Neuronal stem cell (in vitro differentiated cells): ENCODE measurements at places on chromosomes 5 and 9.

GRCh38 chr5:122665051-122665450 lies 109.8 kb upstream of the SNX2 start:
- DNase-seq: no peak

DNA sequence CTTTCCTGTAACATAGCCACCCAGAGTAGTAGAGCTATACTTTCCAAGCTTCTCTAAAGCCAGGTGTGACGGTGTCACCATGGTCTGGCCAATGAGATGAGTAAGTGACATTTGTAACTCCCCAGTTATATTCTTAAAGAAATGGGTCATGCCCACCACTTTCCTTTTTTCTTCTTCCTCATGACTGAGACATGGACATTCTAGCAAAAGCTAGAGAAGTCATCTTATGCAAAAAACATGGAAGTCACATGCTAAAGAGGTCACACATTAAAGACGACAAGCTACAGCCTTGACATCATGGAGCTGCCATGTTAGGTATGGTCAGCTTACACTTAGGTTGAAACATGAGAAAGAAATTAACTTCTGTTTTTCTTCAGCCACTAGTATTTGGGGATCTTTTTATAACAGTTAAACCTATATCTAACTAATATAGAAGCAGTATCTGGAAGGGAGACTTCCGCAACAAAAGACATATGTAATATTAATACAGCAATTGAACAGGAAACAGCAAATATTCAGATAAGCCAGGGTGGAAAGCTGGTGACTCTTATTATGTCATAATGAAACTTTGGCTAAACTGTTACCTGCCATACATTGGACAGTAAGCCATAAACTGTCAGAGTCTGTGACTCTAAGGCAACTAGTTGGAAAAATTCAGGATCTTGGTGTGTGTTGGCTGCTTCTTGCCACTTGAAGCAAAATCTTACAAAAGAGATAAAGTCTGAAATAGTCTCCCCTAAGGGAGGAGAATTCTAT lies 54.7 kb upstream of the SNX2 start:
- DNase-seq: no peak

GRCh38 chr5:61320860-61321259 lies 11.2 kb upstream of the ZSWIM6 start:
- no peak for DNase-seq

GRCh38 chr9:85453850-85454249 lies 287.9 kb downstream of the AGTPBP1 start:
- DNase-seq: no peak

GRCh38 chr9:96088510-96088909 lies 213.0 kb downstream of the ERCC6L2 start:
- DNase-seq: no peak

DNA sequence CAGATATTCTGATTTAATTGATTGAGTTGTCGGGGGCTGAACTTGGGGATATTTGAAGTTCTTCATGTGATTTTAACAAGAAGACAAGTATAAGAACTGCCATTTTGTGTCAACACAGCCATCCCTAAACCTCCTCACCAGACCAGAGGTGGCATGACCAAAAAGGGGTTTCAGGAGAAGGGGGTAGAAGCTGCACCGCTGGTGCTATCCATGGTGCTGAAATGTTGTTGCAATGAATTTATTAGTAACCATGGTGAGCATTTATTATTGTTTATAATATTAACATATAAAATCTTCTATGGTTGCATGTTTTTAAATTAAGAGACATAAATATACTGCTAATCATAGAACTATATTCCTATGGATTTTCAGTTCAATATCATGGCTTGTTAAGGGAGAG lies 72.3 kb downstream of the GNA14 start:
- peak; percentile 48 for DNase-seq

GRCh38 chr5:89005990-89006389 lies 123.0 kb upstream of the MEF2C start:
- no peak for DNase-seq

DNA sequence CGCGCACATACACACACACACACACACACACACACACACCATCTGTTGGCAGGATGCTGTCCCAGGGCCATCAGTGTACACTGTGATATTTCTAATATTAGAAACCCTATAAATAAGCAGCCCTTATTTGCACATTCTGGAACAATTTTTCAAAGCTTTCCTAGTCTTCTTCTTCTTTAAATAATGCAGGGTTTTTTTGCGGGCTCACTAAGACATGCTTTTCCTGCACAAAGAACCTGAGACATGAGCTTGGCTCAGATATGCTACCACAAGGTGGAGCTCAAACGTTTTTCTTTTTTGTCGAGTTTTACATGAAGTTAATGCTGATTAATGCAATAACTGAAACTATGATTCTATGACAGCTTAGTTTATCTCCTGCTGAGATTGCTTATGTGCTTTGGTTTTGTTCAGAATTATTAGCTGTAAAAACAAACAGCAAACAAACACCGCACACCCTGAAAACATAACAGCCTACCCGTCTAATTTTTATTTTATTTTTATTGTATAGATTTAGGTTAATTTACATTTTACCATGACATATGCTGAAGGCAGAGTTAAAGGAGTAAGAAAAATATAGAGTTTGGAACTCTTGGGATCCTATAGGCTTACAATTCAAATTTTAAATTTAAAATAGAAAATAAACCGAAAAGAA lies 95.8 kb downstream of the ALDH1A1 start:
- DNase-seq: peak; percentile 33

GRCh38 chr5:1915316-1915715 lies 32.6 kb upstream of the IRX4 start:
- DNase-seq: no peak

GRCh38 chr5:109805883-109806282 lies 116.2 kb downstream of the MAN2A1 start:
- peak; percentile 3 for DNase-seq

DNA sequence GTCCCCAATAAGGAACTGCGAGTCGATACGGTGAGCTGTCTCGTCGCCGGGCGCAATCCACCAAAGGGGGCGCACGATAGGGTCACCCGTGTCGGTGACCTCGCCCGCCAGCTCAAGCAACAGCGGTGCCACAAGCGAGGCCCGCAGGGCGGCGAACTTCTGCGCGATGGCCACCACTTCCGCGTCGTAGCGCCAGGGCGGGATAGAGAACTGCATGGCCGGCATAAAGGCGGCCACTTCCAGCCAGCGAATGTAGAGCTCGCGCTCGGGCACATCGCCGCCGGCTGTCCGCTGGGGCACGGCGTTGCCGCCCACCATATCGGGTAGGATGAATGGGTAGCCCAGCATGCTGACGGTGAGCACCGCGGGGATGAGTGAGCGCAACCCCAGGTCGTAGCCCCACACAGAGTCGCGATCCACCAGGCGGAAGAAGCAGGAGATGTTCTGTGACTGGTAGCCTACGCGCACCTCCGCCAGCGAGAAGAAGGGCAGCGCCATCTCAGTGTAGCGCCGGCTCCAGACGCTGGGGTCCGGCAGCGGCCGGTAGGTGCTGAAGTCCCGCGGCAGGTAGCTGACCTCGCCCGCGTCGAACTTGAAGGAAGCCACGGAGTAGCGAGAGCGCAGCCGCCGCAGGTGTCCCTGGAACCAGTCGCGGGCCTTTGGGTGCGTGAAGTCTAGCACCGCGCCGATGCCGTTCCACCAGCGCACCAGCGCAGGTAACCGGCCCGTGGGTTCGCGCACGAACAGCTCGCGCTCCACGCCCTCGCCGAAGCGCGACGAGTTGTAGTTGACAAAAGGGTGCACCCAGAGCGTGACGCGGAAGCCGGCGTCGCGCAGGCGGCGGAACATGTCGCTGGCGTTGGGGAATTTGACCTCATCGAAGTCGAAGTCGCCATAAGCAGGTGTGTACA lies 5.5 kb downstream of the MYORG start:
- DNase-seq: no peak

DNA sequence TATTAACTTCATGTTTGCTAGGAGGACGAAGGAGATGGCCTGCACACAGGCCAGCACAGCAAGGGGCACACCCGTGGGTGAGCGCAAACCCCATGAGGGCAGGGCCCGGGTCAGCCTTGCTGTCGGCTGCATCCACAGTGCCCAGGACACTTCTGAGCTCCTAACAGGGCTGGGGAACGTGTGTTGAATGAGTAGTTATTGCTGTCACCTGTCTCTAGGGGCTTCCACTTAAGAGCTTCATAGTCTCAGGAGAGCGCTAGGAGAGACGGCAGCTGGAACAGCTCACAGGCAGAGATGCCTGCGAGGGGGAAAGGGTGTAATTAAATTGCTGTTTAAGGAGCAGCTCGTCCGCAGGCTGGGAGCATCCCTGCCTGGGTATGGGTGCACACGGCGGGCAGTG lies 91.4 kb upstream of the NEURL1B start:
- no peak for DNase-seq

- DNase-seq: no peak
Observed at GRCh38 chr9:126504977-126505455, 108.7 kb upstream of the LMX1B start.

DNA sequence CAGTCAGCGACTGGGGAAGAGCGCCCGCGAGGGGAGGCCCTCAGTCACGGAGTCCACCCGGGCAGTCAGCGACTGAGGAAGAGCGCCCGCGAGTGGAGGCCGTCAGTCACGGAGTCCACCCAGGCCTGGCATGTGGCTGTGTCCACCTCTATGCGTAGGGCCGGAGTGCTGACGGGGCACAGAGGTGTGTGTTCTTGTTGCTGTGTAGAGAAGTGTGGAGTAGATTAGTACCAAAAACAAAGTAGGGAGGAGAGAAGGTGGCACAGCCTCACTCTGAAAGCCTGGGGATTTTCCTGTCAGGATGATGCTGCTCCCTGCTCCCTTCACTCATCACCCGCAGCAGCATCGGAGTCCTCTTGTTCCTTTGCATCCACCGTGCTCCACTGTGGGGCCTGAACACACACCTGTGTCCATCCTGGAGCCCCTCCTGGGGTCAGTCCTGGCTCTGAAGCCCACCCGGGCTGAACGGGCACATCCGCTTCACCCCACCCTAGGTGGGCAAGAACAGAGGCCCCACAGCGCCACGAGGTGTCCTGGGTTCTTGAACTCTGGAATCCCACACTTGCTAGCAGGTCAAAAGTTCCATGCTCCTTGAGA lies 37.9 kb downstream of the AHRR start:
- no peak for DNase-seq

DNA sequence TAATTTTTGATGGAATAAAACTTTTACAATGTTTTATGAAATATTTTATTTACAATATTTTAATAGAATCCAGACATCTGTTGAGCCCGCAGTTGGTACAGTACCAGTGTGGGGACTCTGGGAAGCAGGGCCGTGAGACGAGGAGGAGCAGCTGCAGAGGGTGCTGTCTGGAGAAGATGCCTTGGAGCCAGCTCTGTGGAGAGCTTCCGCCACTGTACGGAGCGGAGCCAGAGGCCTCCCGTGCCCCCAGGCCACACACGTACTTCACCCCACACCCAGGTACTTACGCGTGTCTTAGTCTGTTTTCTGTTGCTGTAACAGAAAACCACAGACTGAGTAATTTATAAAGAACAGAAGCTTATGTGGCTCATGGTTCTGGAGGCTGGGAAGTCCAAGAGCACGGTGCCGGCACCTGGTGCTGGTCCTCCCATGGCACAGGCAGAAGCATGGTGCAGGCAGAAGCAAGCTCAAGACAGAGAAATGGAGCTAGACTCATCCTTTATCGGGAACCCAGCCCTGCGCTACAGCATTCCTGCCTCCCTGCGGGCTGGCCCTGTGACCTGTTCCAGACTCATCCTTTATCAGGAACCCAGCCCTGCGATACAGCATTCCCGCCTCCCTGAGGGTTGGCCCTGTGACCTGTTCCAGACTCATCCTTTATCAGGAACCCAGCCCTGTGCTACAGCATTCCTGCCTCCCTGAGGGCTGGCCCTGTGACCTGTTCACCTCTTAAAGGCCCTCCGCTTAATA lies 23.3 kb downstream of the CEP72 start:
- no peak for DNase-seq

DNA sequence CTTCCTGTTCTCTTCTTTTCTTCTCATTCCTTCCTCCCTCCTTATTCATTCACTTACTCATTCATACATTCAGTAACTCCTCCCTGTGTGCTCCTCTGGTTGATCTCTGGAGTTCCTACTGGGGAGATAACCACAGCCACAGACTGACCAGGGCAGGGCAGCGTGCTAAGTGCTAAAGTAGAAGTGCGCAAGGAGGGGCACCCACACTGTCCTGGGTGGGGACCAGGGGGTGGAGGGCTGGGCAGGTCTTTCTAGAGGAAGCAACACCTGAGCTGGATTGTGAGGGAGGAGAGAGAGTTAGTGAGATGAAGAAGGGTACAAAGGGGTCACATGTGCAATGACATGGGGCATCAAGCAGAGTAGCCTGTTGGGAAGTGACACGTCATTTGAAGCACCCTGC lies 13.8 kb downstream of the ENHO start:
- no peak for DNase-seq

- DNase-seq: no peak
Observed at GRCh38 chr5:129652349-129653056, 95.4 kb upstream of the MINAR2 start.

DNA sequence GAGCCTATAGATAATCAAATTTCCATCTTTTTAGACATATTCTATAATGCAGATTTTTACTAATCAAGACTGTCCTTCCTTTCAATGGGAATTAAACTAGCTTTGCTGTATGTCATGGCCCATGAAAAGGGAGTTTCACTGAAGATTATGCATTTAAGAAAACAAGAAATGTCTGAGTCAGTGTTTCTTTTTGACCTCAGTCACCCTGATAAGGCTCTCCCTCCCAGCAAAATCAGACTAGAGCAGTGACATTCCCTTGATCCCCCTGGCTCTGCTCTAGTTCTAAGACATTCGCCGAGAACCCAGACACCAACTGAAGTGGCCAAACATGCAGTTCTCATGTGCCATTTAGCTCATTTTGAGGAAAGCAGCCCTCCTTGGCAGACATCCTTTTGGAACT lies 442.0 kb downstream of the ACTL7B start:
- DNase-seq: no peak
